ENCODE measurements at places on chromosomes 3 and 15.
A peak's percentile ranks its signal among the peaks of the same experiment; 100 is the strongest.

GRCh38 chr3:178669758-178670157, 133.5 kb downstream of the KCNMB2 start:
- DNase-seq = no peak

- DNase-seq = no peak
Measured at GRCh38 chr3:107928084-107928445, 162.8 kb downstream of the CD47 start.

DNA sequence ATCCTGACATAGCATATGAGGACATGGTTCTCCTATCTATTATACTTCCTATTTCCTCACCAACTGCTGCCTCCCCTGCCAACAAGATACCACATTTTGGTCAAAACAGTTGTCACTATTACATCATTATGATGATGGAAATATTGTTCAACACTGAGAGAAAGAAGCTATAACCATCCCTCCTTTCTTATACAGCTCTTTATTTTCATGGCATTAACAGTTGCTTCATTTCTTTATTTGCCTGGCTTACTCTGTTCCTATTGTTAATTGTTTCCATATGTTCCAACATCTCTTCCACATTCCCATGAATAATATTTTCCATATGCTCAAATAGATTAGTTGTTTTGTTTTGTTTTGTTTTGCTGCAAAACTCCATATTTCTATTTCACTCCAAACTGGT, 40.8 kb upstream of the FILIP1L start:
- no peak for DNase-seq

- no peak for DNase-seq
Measured at GRCh38 chr3:10551139-10551538, 45.8 kb upstream of the ATP2B2 start.

GRCh38 chr15:64361259-64361658, 5.3 kb upstream of the CSNK1G1 start:
- DNase-seq = no peak

DNA sequence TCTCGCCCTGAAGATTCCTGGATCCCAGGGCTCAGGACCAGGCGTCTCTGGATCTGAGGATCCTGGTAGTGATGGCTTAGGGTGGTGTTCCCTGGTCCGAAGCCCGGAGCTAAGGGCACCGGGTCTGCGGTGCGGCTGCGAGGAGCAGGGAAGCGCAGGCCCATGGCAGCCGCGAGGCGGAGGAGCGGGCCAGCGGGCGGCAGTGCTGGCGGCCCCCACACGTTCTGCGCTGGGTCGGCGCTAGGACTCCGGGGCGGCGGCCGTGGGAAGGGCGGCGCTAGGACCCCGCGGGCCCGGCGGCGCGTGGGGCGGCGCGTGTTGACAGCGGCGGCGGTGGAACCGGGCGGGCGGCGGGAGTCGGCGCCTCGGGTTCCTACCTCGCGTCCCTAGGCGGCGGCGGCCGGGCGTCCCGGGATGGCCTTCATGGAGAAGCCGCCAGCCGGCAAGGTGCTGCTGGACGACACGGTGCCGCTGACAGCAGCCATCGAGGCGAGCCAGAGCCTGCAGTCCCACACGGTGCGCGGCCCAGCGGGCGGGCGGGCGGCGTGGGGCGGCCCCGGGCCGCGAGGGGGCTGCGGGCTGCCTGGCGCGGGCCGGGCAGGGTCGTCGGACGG, at the start of gene PXK:
Gene PXK, plus strand, starts transcription at position 318 of the 614 bp plus-strand sequence. Its CDS starts 97 bp downstream, at position 415.
- DNase-seq = no peak

DNA sequence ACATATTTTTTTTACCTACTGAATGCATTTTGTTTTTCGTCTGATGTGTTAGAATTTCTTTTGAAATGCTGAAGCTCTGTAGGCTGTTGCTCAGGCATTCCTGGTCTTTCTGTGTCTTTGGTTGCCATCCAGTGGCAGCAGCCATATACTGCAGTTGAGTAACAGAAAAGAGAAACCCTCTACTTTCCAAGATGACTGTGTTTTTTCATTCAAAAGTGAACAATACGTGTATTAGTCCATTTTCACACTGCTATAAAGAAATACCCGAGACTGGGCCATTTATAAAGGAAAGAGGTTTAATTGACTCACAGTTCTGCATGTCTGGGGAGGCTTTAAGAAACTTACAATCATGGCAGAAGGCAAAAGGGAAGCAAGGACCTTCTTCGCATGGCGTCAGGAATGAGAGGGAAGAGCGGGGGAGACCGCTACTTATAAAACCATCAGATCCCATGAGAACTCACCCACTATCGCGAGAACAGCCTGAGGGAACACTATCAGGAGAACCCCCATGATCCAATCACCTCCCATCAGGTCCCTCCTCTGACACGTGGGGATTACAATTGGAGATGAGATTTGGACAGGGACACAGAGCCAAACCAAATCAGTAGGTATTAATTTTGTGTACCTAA, 4.7 kb upstream of the GOLGA8B start:
- DNase-seq = peak; percentile 38

DNA sequence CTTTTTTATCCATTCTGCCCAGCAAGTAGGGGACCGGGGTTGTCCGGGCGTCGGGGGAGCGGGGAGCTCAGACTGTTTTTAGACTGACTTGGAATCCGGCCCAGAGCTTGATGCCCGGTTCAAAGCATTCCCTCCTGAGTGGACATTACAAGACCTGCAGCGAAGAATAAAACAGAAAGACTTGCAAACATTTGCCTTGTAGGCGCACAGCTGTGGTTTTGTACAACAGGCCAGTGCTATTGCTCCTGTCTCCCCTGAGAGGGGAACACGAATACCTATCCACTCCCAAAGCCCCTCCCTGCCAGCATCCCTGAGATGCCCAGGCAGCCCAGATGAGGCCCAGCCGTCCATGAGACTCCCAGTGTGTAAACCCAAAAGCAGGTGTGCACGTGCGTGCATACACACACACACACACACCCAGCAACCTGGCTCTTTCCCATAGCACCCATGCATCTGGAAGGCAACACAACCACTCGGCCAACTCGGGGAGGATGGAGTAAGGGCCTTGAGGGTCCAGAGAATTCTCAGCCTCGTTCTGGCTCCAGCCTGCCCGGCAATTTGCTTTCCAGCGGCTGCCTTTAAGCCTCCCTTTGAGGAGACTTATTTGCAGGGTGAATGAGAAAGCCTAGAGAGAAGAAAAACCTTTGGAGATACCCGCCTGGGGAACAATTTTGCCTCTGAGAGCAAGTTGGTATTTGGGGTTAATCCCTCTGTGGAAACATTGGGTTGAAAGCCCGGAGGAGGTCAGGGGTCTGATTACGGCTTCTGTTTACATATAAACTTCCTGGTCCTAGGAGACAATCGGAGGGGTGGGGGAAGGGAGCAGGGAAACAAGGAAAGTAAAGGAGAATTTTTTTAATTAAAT, 161.0 kb upstream of the HES1 start:
- DNase-seq = no peak

DNA sequence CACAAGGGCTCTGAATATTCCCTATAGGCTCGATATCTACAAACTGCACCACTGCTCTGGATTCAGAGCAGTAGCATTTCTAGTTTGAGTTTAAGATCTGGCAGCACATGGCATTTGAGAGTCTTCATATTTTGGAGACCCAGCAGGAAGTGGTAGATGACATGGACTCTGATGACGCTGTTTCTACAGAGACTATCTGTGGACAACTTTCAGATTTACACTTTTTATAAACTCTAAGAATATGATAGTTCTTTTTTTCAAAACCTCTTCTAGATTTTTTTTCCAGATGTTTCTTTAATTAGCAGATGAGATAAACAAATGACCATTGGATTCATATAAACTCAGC, 35.8 kb downstream of the ARMC8 start:
- no peak for DNase-seq

DNA sequence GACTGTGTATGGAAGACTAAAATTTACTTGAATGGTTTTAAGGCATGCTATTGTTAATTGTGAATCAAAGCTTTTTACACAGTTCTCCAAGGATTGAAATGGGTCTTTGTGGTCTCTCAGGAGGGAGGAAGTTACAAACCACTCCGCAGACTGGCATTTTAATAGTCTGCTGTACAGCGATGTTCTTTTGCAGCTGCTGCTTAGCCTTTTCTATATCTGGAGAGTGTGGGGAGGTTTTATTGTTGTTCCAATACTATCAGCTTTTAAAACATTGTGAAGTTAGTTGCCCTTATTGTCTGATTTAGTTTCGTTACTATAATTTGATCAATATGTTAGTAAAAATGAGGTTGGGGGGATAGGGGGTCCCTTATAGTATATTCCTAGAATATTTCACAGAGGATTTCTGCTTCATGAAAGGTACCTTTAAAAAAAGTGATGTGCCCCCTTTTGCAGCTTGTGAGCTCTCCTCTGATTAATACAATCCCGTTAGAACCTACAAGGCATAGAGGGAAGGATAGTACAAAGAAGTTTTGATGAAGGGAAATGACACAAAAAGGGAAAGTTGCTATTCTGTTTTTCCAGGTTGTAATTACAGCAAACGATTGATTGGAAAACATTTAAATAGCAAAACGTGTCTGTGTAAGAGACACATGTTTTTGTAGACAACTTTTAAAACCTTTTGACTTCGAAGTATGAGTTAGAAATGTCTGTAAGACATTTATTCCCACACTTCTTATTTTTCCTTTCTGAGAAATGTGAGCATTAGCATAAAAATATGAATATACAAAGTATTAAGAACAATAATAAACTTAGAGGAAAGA, 158.3 kb upstream of the CGNL1 start:
- no peak for DNase-seq

GRCh38 chr3:155184011-155184410, 103.9 kb downstream of the MME start:
- DNase-seq = no peak

GRCh38 chr3:70108072-70108471, 108.5 kb downstream of the SAMMSON start:
- DNase-seq = no peak

- no peak for DNase-seq
Measured at GRCh38 chr3:181316482-181316881, 326.9 kb upstream of the DNAJC19 start.

GRCh38 chr3:46854555-46854991, 8.7 kb downstream of the MYL3 start:
- DNase-seq = no peak

GRCh38 chr15:72179950-72180581, 17.5 kb downstream of the GRAMD2A start:
- no peak for DNase-seq

DNA sequence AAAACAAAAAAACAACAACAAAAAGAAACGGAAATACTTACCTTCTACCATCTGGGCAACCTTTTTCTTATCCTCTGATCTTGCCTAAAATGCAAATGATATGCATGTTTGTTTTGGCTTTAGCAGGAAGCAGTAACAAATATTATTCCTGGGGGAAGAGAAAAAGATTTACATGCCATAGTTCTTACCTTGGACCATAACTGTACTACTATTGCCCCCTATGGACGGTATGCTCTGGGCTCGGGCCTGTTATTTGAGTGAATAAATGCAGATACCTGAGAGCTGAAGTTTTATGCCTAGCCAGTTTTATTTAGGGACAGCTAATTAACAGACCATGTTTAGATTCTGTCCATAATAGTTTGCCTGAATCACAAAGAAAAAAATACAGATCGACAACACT, 12.6 kb upstream of the STARD5 start:
- DNase-seq = no peak

- DNase-seq = no peak
Measured at GRCh38 chr3:48394391-48394790, 22.4 kb downstream of the FBXW12 start.

DNA sequence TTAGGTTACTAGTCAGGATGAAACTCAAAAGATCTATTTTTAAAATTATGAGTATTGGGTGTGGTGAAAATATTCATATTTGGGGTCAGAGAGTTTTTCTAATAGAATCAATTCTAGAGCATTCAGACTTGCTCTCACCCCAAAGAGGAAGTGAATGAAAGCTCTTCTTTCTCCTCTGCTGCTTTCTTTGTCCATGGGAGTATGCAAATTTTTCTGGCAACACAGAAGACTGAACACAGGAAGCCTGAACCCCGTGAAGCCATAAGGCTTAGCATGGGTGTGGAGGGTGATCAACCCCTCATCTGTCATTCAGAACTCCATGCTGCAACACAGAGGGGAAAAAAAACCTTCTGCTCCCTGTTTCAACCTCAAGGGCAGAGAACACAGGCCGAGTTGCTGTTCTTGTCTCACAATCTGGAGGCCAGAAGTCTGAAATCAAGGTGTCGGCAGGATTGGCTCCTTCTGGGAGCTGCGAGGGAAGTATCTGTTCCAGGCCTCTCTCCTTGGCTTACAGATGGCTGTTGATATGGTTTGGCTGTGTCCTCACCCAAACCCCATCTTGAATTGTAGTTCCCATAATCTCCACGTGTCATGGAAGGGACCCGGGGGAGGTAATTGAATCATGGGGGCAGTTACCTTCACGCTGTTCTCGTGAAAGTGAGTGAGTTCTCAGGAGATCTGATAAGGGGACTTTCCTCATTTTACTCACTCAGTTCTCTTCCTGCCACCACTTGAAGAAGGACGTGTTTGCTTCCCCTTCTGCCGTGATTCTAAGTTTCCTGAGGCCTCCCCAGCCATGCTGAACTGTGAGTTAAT, 33.7 kb upstream of the CD47 start:
- DNase-seq = peak; percentile 82

DNA sequence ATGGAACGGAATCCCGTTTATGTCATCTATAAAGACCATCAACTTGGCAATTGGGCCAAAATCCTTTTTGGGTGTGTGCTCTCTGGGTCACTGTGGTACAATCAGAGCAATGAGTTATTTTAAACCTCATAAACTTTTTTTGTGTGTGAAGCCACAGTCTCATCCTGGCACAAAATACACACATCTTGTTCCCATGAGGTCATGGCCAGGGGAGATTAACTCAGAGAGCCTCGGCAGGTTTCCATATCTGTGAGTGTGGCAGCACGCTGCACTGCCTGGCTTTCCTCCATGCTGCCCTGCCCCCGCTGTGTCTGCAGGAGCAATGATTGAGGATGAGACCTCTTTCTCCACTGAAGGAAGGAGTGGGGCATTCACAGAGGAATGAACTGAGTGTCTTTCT, 54.0 kb upstream of the DLG1 start:
- no peak for DNase-seq

DNA sequence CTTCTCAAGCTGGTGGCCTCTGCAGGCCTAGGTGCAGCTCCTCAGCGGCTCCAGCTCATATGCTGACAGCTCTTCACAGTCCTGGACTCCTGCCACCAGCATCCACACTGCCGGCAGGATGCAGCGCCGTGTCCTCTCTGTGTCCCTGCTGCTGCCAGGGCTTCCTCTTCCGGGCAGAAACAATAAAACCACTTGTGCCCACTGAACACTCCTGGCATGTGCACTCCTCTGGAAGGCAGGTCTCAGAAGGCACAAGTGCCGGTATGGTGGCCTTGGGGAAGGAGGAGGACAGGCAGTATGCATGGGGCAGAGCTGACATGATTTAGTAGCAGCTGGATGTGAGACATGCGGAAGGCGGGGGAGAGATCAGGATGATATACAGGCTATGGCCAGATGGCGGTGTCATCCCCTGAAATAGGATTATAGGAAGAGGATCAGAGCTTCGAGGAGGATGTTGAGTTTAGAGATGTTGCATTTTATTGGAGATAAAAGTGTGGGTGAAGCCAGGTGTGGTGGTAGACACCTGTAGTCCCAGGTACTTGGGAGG, 7.5 kb upstream of the MAN2A2 start:
- DNase-seq = no peak

GRCh38 chr15:64816452-64816851, 9.0 kb downstream of the PIF1 start:
- DNase-seq = no peak
